ENCODE measurements at places on chromosomes 3 and 15.

DNA sequence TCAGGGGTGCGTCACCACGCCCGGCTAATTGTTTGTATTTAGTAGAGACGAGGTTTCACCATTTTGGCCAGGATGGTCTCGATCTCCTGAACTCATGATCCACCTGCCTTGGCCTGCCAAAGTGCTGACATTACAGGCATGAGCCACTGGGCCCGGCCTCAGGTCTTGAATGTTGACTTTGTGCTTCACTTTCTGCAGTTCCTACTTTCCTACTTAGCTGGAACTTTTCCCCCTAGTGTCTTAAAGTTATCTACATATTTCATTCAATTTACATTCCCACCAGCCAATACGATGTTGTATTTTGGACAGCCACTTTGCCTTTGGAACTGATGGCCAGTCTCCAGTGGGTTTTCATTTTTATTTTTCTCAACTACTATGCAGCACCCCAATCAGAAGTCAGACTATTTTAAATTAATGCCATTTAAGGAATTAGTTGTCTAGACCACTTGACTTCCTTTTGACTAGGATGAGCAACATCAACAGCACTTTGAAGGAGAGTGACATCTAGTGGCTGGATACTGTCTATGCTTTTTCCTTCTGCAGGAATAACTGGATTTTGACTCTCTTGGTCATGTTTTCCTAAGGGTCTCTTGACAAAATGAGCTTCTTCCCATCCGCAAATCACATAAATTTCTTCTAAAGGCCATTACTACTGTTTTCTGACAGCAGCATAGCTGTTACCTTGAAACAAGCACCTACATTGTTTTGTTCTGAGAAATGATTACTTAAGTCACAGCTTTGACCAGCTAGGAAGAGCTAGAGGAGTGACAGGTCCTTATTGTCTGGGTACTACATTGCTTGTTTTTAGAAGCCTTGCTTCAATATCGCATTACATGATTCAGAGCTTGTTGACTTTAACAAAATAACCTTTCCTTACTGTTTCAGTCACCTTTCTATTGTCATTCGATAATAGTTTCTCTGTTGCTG lies 140.2 kb downstream of the ITPR1 start:
- DNase-seq: no peak

DNA sequence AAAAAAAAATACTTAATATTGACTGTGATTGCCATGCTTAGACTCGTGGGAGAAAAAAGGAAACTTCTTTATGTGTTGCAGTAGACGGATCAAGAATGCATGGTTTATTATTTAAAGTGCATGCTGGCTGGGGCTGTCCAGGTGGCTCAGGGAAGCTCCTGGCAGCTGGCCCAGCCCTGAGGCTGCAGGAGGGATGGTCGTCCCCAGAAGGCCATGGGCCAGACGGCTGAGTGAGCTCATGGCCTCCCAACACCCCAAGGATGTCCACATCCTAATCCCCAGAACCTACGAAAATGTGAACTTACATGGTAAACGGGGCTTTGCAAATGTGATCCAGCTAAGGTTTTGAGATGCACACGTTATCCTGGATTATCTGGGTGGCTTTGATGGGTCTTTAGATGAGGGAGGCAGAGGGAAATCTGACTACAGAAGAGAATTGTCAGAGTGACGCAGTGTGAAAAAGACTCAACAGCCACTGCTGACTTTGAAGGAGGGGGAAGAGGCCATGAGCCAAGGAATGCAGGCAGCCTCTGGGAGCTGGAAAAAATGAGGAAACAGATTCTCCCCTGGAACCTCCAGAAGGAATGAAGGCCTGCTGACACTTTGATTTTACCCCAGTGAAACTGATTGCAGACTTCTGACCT lies 29.8 kb downstream of the ADAMTS17 start:
- DNase-seq: no peak

- no peak for DNase-seq
Observed at GRCh38 chr3:129230311-129231019, 18.9 kb upstream of the COPG1 start.

- DNase-seq: no peak
Observed at GRCh38 chr3:141231952-141232823, 563 bp downstream of the PXYLP1 start.

DNA sequence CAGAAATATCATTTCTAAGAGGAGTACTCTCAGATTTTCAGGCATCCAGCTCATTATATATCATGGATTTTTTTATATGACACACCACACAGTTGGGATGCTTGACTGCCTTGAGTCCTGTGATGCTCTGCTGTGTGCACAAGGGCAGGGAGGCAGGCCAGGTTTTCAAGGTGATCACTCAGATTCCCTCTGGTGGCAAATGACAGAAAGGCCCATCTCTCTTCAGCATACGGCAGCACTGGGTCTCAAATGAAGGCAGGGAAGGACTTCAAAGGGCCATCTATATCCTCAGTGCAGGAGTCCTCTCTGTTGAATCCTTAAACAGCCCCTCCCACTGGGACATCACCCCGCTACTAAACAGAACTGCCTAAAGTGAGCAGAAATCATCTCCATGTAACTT lies 54.8 kb upstream of the MYO5C start:
- DNase-seq: no peak

DNA sequence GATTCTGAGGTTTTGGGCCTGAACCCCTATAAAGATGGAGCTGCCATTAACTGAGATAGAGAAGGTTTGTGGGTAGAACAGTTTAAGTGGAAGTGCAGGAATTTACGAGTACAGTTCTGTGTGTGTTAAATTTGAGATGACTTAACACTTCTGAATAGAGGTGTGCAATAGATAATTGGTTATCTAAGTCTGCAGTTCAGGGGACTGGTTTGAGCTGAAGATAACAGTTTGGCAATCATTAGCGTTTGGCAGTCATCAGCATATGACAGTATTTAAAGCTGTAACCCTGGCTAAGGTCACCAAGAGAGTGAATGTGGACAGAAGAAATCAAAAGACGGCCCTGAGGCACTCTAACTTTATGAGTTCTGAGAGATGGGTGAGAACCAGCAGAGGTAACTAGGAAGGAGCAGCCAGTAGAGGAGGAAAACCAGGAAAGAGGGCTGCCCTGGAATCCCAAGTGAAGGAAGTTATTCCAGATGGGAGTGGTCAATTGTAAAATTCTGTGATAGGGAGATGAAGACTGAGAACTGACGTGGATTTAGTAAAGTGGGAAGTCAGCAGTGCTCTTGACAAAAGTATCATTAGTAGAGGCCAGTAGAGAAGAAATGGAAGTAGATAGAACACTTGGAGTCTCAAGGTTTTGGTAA lies 8.1 kb downstream of the MYNN start:
- DNase-seq: no peak

DNA sequence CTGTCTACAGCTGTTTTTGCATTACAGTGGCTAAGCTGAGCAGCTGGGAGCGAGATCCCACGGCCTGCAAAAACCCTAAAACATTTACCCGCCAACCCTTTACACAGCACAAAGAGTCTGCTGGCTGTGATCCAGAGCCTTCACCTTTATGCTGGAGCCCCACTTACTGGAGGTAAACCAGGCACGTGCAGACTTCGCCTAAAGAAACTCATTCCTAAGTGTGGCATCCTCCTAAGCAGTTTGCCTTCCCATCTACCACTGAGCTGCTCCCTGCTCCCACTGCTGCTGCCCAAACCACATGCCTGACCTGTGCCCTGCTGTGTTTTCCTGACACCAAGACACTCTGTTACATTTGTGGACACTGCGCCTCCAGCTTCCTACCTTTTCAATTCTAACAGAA lies 53.0 kb downstream of the CHSY1 start:
- DNase-seq: no peak

GRCh38 chr15:98609144-98609852 lies 39.0 kb upstream of the IGF1R start:
- DNase-seq: no peak

- no peak for DNase-seq
Observed at GRCh38 chr15:73212424-73212823, 156.3 kb downstream of the HCN4 start.

GRCh38 chr3:159513867-159514380 lies 474.7 kb upstream of the IL12A start:
- no peak for DNase-seq

DNA sequence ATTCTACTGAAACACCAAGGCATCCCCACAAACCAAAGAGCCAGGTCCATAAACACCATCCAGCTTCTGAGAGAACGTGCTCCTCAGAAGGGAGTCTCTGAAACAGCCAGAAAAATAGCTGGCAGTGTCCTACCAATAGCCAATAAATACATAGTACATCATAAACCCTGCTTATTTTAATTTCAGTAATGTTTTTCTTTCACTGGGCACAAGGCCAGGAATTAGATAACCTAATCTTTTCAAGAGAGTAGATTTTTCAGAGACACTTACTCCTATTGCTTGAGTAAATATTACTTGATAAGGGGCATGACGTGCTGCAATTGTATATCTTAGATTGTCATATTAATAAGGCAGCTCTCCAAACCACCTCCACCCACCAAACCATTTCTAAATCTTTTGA lies 22.7 kb downstream of the GADL1 start:
- no peak for DNase-seq

DNA sequence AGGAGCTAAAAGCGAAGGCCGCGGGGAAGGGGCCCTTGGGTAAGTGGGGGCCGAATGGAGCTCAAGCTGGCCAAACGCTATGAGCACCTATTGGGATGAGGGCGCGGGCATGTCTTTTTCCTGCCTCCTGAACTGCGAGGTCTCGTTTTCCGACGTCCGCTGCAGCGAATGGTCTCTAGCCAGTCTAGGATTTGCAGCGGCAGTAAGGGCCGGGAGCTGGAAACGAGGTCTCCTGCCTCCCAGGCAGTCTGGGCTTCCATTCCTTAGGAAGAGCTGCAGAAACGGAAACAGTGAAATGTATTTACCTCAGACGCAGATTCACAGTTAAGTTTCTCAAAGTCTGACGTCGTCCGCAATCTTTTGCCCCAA lies 517 bp downstream of the TMA7 start:
- no peak for DNase-seq

DNA sequence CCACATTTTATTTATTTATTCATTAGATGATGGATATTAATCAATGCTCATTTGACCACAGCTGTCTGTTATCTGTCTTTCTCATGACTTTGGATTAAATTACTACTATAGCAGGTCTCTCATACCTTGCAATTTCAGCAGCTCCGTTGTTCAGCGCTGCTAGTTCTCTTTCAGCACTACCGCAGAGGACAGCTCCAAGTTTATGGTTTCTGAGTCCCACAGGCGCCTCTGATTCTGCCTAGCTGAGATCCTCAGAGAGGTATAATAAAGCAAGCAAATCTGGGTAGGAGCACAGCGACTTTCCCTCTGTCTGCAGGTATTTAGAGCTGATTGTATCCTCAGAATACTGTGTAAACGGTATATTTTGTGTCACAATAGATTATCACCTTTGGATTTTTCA lies 204.9 kb downstream of the CNTN4 start:
- DNase-seq: no peak

DNA sequence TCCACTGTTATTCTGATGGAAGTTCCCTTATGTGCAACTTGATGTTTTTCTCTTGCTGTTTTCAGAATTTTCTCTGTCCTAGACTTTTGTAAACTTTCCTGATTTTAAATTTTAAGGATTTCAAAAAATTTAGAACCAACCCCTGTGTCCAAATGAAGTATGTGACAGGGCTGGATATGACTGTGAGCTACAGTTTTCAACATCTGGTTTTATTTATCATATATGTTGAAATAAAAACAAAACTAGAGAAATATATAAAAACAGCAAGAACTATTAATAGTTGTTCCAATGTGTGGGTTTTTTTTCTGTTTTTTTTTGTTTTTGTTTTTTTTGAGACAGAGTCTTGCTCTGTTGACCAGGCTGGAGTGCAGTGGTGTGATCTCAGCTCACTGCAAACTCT lies 47.4 kb upstream of the PSMD6 start:
- DNase-seq: no peak

DNA sequence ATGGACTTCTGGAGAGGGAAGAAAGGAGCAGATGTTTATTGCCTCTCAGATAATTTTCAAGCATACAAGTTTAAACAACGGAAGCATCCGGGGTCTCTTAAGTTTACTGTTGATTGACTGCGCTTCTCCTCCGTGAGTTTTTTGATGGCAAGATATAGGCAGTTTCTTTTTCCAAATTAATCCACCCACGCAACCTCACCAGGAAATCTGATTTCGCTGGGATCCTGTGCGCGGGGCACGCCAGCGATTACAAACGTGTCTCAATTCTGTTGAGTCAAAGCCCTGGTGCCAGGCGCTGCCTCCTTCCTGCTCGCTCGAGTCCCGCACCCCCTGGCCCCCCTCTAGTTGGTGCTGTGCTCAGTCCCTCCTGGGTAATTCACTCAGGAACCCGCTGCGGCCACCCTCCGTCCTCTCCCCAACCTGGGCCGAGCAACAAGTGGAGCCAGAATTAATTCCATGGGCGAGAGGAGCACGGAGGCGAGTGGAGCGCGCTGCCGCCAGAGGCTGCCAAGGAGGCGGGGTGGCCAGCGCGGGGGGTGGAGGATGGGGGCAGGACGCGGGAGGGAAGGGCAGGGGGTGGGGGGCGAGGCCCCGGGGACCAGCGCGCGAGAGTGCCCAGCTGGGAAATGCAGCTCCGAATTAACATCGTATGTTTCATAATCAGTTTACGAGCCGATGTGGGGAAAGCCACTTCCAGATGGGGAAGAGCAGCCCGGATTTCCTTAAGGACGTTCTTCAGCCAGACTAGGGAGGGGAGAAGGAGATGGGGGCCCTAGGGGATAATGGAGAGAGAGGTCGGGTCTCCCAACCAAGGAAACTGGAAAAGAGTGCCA lies 6.0 kb downstream of the WNT5A start:
- DNase-seq: no peak

- DNase-seq: no peak
Observed at GRCh38 chr3:35864871-35865270, 225.5 kb downstream of the ARPP21 start.

- no peak for DNase-seq
Observed at GRCh38 chr3:129606636-129607390, at the start of gene PLXND1. TSS of gene PLXND1 (minus strand) at chr3:129606676. CDS start at chr3:129606639, 37 bp downstream.

GRCh38 chr3:140284372-140284771 lies 349.4 kb downstream of the CLSTN2 start:
- DNase-seq: no peak

DNA sequence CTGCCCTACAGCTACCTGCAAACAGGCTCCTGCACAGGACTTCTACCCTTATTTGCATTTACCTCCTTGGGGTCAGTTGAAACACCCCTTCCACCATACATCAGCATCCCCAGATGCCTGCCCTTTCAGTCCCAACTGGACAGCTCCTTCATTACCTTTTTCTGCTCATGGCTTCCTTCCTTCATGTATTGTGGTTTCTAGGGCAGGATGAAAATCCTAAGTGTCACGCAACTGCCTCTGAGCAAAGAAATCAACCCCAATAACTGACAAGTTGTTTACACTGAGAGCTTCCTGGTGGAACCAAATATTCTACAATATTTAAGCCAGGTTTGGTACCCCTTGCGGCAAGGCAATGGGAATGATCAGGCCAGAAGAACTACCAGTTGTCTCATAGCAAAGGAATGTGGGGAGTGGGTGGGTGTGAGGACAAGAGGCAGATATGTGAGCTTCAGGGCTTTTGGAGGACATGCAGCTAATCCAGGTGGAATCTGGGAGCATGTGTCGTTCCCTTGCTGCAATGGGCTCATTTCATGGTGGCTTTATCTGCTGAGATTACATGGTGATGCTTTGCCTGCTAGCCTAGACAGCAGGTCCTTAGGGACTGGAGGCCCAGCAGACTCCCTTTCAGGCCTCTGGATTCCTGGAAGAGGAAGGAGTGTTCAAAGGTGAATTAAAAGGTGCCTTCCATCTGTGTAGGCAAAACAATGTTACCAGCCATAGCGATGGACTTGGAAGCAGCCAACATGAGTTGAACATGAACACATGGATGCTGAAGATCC lies 34.9 kb downstream of the PPCDC start:
- no peak for DNase-seq

All from NCI-H1417 treated with DMSO at 0.1 percent for 48 hours (cell line).